CD4-positive, alpha-beta T cell treated with Interleukin-17A for 1 hour (primary cell): ENCODE measurements at places on chromosomes 7 and 10.

GRCh38 chr7:94296881-94297280 is 97.8 kb upstream of the COL1A2 start:
- DNase-seq: no peak

DNA sequence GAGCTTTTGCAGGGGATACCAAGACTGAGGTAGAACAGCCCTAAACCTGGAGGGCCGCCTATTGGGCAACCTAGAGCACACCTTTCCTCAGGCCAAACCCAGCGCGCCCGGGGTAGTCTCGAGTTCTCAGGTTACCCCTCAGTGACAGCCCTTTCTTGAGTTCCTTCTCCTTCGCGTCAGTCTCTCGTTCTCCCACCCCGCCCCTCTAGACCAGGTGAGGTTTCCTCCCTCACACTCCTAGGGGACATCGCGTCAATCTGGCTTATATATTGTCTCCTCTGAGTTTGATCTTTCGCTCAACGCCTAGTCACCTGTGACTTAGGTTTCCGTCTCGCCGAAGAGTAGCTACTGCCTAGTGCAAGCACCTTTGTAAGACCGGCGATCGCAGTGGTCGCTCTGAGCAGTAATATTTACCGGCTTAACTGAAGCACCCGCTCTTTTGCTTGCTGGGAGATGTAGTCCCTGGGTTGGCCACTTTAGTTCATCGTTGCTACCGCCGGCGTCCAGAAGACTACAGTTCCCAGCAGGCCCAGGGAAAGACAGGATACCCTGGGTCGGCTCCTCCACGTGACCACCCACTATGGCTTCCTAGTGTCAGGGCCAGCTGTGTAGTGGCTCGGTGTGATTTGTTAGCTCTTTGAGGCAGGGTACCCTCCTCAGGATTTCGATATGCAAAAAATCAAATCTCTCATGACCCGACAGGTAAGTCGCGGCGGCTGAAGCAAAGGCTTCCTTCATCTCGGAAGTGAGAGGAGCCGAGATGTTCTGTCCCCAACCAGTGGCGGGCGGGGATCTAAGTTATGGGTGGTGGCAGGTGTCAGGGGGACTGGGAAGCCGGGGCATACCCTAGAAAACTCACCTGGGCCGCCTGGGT is at the start of gene VPS50:
Gene VPS50 (plus strand): TSS at position 568 of the 874 bp plus-strand sequence. CDS start 102 bp downstream, at position 670.
- DNase-seq: peak; percentile 99

- no peak for DNase-seq
Measured at GRCh38 chr10:29389935-29390334, 101.1 kb downstream of the LYZL1 start.

DNA sequence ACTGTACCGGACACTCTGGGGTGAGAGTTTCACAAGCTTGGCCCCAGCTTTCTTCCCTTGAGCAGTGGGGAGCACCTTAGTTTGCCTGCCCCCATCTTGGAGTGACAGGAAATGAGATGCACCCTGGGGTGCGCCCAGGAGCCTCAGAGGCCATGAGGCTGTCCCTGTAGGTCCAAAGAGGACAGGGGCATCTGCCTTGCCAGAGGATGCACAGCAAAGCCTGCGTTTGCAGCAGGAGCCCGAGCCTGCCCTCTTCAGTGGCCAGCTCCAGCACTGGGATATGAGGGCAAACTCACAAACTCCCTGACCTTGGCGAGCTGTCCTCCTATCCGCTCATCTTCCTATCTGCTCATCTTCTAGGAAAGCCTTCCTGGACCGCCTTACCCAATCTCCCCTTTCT is 79.5 kb downstream of the PROSER2 start:
- no peak for DNase-seq

DNA sequence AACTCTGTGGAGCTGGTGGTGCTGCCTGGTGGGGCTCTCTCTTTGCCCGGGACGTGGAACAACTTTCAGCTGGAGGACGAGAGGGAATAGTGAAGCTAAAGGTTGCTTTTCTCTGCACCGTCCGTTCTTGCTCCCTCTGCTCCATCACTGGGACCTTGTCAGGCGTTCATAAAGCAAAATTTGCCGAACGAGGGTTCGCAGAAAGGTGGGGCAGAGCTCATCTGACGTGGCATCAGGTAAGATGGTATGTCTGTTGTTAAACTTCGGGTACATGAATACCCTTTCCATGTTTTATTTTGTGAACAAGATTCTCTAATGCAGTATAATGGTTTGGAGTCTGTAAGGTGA is 416 bp downstream of the BBS9 start:
- DNase-seq: peak; percentile 20

GRCh38 chr10:78934532-78934898 is 134.3 kb upstream of the ZMIZ1 start:
- no peak for DNase-seq

DNA sequence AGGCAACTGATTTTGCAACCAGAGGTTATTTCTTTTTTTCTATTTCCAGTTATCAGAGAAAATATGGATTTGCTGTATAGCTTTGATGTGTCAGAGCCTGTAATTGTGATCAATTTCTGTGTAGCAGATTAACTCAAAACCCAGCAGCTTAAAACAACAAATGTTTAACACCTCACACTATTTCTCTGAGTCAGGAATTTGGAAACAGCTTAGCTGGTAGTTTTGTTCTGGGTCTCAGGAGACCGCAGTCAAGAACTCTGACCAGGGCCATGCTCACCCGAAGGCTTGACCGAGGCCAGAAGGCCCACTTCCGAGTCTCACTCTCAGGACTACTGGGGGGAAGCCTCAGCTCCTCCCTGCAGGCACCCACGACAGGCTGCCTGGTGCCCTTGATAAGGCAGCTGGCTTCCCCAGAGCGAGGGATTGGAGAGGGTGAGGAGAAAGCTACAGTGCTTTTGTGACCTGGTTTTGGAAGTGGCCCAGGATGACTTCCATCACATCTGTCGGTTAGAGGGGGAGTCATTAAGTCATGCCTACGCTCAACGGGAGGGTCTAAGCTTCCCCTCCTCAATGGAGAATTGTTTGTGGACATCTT is 105.7 kb upstream of the SHH start:
- no peak for DNase-seq

DNA sequence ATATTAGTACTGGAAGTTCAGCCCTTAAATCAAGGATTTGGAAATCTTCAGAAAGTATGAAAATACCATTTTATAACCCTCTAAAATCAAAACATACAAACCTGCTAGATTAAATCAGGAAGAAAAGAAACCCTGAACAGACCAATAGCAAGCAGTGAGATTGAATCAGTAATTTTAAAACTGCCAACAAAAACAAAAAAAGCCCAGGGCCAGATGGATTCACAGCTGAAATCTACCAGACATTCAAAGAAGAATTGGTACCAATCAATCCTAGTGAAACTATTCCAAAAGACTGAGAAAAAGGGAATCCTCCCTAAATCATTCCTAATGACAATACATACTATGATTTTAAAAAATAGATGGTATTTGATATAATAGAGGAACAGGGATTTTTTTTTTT is 70.1 kb downstream of the MCU start:
- no peak for DNase-seq

GRCh38 chr10:19865676-19866075 is 49.4 kb downstream of the PLXDC2 start:
- no peak for DNase-seq

DNA sequence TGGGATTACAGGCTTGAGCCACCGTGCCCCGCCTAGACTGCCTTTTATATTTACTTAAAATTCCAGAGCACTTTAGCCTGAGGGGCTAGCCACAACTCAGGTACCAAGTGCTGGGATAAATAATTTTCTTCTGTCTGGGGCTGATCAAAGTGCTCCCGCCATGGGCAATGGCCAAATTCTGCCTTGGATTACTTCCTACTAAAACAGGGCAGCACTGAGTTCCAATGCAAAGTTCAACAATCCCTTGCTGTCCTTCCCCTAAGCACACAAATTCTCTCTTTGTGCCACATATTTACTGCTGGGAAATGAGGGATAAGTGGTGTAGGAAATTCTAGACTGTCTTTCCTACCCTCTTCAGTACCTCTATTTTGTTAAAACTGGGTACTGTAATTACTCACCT is 34.4 kb upstream of the ZNF92 start:
- no peak for DNase-seq

- DNase-seq: no peak
Measured at GRCh38 chr7:148721390-148721789, 22.7 kb downstream of the CUL1 start.

DNA sequence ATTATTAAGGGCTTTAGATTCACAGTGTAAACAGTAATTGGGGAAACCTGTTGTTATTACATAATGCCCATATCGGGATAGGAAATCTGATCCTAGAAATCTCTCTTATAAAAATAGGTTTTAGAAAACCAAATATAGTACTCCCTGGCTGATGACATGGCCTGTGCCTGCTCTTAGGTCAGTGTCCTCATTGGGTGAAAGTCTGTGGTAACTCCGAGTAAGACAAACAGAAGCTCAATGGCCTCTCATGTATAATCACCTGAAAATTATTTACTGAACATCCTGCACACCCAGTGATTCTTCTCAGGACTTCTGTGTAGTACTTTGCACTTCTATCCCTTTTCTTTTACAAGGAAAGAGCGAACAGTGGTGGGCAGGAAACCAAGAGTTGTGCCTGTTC is 37.8 kb downstream of the SEM1 start:
- DNase-seq: no peak

- no peak for DNase-seq
Measured at GRCh38 chr7:146876411-146876810, 759.8 kb downstream of the CNTNAP2 start.

DNA sequence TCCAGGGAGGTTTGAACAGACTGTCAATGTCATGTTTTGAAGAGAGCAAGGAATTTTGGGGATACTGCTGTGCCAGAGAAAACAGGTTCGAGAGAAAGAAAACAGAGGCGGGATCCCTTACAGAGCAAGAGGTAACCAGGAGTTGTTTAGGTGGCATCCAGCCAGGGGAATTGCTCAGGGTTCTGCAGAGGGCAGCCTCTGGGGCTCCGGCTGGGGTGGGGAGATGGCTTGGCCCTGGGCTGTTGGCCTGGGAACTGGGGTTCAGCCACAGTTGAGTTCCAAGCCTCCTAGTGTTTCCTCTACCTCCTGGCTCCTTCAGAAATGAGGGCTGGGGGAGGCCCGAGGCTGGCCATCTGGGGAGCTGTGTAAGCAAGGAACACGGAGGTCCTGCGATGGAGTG is 68.0 kb downstream of the CAMK1D start:
- DNase-seq: no peak
